ENCODE measurements at places on chromosomes 11 and 22.

DNA sequence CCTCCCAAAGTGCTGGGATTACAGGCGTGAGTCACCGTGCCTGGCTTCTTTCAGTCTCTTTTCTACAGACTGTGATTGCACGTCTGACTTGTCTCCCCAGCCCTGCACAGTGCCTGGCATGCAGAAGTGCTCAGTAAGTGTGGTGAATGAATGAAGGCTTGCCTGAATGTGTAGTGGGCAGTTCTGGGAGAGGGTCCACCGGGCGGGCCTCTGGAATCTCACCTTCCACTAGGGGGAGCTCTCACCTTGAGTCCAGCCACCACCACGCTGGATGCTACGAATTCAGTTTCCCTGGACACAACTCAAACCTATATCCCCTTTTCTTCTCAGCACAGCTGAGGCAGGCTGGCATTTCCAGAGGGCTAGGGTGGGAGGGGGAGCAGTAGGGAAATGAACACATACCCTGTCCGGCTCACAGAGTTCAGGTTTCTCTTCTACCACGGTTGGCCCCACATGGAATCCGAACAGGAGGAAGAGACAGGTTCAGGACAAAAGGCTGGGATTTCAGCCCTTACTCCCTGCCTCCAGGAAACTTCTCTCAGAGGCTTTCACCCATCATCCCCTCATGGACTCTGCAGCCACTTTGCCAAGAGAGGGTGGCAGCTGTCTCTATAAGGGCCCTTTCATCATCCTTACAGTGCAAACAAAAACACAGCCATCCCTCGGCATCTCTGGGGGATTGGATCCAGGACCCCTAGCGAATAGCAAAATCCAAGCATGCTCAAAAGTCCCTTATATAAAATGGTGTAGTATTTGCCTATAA is 86.8 kb downstream of the NECTIN1 start:
- DNase-seq: no peak

- no peak for DNase-seq
Observed at GRCh38 chr11:93532281-93532789, 10.9 kb downstream of the SMCO4 start.

DNA sequence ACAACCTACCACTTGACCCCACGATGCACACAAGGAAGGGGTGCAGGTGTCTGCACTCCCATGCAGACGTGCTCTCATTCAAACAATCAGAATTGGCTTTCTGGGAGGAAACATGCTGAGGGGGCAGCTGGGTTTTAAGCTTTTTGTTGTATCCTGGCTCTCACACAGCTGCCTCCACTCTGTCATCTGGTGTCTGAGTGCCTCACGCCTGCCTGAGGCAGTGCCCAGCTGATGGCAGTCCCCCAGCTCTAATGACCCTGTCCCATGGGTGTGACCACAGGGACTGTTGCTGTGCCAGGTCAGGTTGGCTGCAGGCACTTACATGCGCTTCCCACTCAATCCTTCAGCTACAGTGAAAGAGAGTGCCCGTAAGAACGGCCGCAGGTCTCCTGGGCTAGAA is 53.7 kb downstream of the ARFGAP3 start:
- no peak for DNase-seq

GRCh38 chr11:87861030-87861429 is 314.2 kb downstream of the RAB38 start:
- no peak for DNase-seq

GRCh38 chr22:36833073-36833472 is 16.2 kb upstream of the PVALB start:
- no peak for DNase-seq

DNA sequence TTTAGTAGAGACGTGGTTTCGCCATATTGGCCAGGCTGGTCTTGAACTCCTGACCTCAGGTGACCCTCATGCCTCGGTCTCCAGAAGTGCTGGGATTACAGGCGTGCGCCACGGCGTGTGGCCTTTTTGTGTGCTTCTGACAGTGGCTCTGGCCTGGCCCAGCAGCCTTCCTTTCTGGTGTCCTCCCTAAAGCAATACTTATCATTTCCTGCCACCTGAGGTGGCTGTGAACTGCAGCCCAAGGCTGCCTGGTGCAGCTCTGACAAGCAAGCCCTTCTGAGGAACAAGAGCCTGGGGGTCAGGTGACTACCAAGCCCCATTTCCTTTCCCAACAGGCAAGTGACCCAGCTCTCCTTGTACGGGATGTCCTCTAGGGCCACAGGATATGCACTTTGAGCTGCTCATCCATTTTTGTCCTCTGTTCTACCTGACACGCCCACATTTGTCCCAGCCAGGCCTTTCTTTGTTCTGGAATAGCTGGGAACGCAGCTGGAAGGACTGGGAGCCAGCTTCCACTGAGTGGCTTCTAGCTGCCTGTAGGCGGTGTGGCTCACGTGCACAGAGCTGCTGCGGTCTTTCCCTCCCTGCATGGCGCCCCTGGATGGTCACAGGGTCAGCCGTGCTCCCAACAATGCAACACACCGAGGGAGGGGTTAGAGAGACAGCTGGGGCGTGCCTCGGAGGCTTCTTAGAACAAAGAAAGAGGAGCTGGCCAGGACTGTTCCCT is 12.3 kb upstream of the BID start:
- DNase-seq: no peak

GRCh38 chr22:30192427-30192826 is 54.1 kb downstream of the LIF start:
- DNase-seq: no peak

GRCh38 chr22:39940757-39941305 is 19.4 kb upstream of the TMA7B start:
- DNase-seq: no peak

DNA sequence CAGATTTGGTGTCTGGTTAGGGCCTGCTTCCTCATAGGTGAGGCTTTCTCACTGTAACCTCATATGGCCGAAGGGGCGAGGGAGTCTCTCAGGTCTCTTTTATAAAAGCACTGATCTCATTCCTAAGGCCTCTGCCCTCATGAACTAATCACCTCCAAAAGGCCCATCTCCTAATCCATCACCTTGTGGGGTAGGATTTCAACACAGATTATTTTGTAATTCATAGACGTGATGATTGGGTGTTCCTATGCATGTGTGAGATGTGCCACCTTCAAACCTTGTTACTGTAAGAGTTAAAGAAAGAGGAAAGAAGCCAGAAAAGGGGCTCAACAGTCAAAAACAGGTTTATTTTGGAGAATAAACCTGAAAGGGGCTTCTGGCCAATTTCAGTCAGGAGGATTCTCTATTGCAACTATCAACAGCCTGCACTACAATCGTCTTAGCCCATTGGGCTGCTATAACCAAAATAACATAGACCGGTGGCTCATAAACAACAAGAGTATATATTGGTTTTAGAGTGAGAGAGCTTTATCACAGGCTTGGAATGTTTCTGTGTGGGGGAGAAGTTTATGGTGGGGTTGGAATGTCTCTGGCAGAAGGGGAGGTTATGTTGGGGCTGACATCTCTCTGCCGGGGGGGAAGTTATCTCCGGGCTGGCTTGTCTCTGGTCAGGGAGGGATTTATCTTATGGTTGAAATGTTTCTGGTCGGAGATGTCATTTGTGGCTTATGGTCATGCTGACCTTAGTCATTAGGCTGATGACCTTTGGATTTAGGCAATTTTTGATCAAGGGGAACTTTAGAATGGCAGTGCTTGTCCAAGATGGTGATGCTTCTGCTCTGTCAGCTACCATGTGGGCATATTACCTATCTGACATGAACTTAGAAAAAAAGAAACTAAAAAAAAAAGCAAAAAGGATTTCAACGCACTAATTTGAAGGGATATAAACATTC is 35.1 kb downstream of the CSF2RB start:
- no peak for DNase-seq

- DNase-seq: no peak
Observed at GRCh38 chr22:31253949-31254348, 38.3 kb downstream of the PIK3IP1 start.
